ENCODE measurements at places on chromosomes 7 and 10.

DNA sequence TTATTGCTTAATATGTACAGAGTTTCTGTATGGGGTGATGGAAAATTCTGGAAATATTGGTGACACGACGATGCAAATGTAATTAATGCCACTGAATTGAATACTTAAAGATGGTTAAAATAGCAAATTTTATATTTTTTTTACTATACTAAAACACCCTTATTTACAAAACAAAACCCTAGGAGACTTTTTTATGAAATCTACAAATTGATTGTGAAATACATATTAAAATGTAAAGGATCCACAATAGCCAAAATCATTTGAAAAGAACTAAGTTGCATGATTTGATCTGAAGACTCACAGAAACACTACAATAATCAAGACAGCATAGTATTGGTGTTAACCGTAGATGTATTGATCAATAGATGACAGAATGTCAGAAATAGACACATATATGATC, 252.0 kb downstream of the GRM8 start:
- no peak for DNase-seq

GRCh38 chr10:78640796-78641636, 427.8 kb upstream of the ZMIZ1 start:
- DNase-seq: no peak

DNA sequence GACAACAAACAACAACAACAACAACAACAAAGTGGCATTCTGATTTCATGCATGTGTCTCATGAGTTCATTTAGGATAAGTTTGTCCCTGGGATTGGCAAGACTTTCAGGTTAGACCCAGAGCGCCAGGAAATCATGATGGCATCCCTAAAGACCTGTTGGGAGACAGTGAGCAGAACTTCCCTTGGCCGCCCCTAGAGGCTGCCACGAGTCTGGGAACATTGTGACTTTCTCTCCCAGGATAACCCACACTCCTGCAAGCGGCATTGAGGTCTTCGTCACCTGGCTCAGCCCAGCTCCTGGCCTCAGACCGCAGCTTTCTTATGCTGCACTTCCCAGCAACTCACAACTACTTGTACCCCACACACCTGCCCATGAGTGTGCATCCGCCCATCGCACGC, 80.5 kb upstream of the RNF32 start:
- no peak for DNase-seq

DNA sequence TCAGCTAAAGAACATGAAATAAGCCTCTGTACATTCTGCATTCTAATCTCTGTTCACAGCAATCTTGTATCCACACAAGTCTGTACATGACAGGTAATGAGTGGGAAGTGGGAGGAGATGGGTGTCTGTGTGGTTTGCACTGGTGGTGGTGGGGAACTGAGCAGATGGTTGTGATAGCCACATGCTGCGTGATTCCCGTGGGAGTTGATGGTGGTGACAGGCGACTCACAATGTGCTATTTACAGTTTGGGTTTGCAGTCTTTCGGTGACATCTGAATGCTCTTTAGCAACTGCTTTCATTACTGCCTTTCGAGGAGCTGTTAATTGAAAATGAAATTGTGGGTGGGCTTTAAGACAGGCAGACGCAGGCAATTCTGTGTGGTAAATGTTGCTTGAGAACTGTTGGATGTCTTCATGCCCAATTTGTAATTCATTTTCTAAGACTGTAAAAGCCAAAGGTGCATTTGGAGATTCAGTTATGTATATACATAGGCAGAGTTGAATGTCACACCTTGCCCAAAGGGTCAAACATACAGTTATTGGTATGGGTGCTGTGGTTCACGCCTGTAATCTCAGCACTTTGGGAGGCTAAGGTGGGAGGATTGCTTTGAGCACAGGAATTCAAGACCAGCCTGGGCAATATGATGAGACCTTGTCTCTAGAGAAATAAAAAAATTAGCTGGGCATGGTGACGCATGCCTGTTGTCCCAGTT, 308.2 kb downstream of the AUTS2 start:
- DNase-seq: no peak

DNA sequence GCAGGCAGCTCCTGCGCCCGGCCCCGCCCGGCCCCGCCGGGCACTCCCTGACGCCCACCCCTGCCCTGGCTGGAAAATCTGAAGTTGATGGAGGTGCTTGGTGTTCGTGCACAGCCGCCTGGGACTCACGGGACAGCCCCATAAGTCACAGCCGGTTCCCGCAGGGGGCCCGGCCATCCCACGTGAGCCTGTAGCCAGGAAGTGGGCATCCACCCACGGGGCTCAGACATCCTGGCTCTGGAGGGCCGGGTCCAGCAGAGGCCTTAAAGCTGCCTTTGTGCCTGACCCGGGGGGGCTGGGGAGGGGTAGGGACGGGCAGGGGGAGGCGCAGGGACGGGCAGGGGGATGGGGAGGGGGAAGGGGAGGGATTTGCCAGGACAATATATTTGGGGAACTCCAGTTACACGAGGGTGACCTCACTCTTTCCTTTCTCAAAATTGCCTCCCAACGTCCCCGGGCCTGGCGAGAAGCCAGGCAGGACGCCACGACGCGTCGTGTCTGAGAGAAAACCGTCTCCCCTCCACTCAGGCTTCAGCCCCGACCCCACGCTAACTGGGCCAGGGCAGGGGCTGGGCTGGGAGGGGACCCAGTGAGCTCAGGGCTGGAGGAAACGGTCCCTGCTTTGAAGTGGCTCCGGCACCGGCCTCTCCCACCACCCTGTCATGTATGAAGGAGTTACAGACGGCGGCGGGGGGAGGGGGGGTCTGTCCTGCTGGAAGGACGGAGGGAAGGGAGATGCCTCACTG, 82.1 kb upstream of the PDGFA start:
- DNase-seq: no peak

- DNase-seq: no peak
These were observed 5.1 kb downstream of the SGMS1 start for GRCh38 chr10:50618624-50619023.

DNA sequence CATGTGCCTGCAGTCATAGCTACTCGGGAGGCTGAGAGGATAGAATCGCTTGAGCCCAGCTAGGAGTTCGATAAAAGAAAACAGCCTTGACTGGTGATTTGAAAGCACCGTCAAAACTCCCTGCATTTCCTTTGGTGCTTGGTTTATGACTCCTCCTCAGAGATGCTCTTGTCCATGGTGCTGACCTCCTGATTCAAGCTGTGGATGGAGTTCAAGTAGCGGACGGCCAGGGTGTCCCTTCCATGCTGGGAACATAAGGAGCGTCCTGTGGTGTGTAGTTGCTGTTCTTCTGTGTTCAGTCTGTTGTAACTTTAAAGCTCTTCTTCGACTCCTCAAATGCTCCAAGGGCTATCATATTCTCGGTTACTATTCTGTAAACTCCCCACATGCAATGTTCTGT, 382.5 kb upstream of the KIAA1217 start:
- no peak for DNase-seq

DNA sequence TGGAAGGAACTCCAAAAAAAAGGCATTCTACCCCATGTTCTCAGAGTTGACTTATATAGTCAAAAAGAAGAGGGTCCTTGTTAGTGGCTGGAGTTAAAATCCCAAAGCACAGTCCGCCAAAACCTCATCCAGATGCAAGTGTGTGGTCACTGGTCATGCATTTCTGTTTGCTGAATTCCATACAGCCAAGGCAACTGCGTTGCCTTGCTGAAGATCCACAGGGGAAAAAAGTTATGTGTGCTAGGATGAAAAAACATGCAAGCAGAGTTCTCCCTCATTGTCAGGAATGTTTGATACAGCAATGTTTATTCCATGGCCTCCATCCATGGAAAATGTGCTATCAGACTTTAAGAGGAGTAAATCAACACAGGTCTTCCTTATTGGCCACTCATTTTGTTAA, 213.1 kb downstream of the CREB5 start:
- no peak for DNase-seq
